ENCODE measurements at places on chromosomes 4 and X.

DNA sequence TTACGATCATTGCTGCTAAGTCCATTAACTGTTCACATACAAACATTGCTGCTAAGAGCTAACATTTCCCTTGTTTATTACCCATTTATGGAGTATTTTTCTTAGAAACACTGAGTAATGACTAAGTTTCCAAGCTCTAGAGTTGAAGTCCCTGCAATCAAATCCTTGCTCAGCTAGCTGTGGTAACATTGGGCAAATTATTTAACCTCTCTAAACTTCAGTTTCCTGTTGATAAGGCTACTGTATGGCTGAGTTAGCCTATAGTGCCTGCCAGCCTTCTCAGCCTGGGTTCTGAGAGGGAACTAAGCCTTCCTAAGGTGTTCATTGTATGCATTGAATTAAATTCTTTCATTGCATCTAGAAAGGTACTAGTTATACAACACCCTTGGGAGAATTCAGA lies 15.2 kb upstream of the SCOC start:
- DNase-seq = no peak

GRCh38 chrX:155086202-155086840 lies 15.0 kb downstream of the BRCC3 start:
- no peak for DNase-seq

DNA sequence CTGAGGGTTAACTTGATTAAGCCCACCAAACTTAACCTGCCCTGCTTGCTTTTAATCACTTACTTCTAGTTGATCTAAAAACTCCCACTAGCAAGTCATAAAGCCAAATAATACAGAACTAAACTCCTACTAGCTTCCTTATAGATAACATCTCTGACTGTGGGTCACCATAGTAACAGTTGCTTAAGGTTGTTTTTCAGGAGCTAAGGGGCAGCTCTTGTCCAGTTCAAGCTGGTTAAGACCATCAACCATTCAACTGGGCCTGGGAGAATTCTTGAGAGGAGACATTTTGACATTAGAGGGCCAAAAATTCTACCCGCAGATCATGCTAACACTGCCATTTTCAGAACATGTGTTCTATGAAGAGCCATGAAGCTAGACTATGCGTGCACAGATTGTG lies 67.0 kb downstream of the UCHL1 start:
- DNase-seq = no peak

DNA sequence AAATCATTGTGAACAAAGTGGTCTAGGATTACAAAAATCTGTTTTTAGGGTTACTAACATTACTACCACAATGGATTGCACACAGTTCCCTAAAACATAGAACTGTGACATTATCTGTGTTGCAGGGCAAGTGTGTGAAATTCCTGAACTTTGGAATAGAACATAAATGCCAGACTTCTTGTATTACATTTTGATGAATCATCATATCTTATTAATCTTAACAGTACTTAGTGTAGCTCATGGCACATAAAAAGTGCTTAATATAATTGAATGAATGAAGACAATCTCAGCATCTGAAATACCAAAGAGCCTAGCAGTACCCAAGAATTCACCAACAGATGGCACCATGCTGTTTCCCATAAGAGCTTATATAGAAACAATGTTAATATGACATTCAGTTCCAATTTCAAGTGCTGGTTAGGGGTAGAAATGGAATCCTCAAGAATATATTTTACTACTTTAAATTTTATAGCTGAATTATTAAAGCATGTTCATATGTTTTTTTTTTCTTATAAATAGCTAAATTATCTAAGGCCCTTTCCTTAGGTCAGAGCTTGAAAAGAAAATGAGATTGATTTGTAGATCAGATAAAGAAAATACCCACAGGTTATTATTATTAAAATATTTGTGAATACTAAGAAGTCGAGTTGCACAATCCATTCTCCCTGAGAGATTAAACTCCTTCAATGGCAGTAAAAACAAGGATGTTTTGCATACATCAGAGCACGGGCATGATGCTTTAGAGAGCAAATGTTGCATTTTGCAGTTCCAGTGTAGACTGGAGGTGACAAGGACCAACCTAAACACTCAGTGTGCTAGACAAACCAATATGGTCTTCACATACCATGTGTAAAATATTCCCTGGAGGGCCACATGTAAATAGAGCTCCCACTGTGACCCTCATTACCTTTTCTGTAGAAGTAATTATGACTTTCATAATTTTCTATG lies 25.7 kb upstream of the SHISA3 start:
- no peak for DNase-seq

DNA sequence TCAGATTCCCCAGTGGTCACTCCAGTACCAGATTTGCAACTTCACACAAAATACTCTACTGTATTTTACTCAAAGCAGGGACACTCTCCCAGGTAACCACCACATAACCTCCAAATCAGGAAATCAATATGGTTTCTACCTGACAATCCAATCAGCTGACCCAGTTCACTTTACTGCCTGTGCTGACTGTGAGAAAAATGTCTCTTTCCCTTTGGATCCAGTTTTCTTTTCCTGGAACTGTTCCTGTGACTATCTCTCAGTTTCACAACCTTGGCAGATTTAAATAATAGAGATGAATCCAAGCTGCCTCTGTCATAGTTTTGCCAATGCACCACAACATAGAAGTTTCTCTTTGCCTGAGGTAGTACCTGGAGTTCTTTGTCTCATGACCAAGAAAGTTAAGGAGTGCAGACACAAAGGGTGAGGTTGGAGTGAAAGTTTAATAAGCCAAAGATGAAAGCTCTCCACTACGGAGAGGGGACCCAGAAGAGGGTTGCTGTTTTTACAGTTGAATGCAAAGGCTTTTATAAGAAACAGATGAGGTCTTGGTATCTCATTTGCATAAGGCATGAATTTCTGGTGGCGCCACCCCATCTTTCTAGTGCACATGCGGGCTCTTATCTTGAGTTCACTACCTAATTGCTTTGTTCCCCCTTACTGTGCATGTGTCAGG lies 29.7 kb upstream of the IL9R start:
- DNase-seq = no peak

GRCh38 chr4:136805617-136806016 lies 726.7 kb downstream of the PCDH18 start:
- no peak for DNase-seq

DNA sequence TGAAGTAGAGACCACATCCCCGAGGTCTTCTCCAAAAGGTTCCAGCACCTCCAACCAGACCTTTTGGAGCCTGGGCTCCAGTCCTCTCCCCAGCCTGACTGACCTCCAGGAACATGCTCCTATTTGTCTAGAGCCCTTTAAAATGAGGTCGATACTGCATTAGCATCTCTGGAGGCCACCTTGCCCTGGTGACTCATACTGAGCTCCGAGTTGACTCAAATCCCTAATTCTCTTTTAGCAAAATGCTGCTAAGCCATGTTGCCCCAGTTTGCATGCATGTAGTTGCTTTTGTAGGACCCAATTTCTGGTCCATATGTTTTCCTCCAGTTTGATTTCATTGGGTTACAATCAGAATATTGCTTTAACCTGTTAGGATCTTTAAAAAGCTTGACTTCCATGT lies 43.5 kb upstream of the CITED1 start:
- DNase-seq = peak; percentile 12

DNA sequence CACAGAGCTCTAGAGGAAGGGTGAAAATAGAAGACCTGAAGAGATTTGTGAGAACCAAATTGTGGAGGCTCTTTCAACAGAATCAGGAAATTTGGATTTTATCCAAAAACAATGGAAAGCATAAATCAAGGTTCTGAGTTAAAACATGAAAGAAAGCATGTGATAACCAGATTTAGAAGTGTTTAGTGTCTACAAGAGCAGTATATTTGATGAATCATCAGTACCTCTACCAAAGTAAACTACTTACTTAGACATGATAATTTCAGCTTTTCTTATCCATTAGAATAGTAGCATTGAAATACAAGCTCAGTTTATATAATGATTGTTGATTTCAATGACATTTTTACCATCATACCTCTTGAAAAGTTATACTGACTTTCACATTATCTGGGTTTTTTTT lies 25.9 kb upstream of the INTU start:
- DNase-seq = no peak

DNA sequence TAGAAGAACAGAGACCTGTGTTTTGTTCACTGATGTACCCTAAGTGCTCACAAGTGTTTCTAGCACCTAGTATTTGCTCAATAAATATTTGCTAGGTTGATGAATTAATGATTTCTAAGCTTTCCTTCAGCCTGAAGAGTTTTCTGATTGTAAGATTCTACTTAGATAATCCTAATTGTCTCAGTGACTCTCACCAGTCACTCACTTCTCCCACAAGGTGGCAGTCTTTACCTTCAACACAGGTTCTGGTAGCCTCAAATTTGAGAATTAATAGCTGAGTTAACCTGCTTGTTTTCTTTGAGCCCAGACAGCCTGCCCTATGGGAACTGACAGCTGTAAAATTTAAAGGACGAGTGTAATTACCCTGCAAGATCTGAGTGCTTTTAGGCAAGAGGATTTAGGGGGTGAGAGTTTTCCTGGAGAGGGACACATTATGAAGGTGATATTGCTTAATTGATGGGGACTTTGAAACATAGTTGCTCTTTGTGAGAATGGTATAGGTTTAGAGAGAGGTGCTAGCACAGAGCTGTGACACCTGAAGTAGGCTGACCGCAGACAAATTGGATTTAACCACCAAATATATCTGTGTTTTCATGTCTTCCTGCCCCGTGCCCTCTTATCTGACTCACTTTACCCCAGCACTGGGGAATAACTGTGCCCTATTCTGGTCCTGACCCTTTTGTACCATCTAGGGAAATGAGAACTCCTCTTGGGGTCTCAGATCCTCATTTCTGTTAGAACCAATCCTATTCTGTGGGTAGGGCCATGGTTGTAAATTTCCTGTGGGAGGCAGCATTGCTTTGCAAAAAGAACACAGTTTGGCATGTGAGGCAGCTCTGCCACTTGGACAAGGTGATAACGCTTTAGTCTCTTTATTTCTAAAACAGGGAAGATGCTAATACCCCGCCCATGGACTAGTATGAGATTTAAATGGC lies 27.7 kb downstream of the CD38 start:
- DNase-seq = no peak

- no peak for DNase-seq
Observed at GRCh38 chrX:52576946-52577345, 60.1 kb upstream of the XAGE1B start.

- no peak for DNase-seq
Observed at GRCh38 chrX:37752936-37753335, 26.9 kb upstream of the CYBB start.

- DNase-seq = no peak
Observed at GRCh38 chr4:126647756-126648397, 984.9 kb upstream of the INTU start.

- no peak for DNase-seq
Observed at GRCh38 chrX:39310891-39311290, 509.6 kb downstream of the MID1IP1 start.

DNA sequence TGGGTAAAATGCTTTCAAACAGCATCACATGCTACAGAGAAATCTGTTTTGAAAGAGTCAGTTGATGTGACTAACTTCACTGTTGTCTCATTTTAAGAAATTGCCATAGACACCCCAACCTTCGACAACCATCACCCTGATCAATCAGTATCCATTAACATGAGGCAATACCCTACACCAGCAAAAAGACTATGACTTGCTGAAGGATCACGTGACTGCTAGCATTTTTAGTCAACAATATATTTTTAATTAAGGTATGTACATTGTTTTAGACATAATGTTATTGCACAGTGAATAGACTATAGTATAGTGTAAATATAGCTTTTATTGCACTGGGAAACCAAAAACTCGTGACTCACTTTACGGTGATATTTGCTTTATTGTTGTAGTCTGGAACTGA lies 200.0 kb upstream of the ARHGAP24 start:
- no peak for DNase-seq

GRCh38 chr4:76059750-76060149 lies 14.8 kb upstream of the ART3 start:
- no peak for DNase-seq
